Esophagus squamous epithelium (tissue), 5 donors: ENCODE measurements at places on chromosomes 6 and 20.

- DNase-seq: no peak
Measured at GRCh38 chr6:93394471-93394870, 24.9 kb downstream of the EPHA7 start.

- DNase-seq: no peak
Measured at GRCh38 chr6:110093981-110094380, 85.5 kb downstream of the WASF1 start.

DNA sequence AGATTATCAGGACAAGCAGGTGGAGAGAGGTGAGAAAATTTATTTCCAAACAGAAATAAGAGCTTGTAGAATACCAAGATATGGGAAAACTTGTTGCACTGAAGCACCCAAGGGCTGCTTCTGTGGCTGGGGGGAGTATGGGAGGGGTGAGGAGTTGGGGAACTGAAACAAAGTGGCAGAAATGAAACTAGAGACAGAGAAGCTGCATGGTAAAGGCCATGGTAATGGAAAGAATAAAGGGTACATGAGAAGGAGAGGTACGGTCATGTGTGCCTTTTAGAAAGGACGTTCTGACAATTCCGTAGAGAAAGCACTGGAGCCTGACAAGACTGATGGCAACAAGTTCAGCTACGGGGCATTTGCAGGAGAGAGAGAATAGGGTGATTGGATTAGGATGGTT, 51.6 kb upstream of the RIN2 start:
- no peak for DNase-seq

DNA sequence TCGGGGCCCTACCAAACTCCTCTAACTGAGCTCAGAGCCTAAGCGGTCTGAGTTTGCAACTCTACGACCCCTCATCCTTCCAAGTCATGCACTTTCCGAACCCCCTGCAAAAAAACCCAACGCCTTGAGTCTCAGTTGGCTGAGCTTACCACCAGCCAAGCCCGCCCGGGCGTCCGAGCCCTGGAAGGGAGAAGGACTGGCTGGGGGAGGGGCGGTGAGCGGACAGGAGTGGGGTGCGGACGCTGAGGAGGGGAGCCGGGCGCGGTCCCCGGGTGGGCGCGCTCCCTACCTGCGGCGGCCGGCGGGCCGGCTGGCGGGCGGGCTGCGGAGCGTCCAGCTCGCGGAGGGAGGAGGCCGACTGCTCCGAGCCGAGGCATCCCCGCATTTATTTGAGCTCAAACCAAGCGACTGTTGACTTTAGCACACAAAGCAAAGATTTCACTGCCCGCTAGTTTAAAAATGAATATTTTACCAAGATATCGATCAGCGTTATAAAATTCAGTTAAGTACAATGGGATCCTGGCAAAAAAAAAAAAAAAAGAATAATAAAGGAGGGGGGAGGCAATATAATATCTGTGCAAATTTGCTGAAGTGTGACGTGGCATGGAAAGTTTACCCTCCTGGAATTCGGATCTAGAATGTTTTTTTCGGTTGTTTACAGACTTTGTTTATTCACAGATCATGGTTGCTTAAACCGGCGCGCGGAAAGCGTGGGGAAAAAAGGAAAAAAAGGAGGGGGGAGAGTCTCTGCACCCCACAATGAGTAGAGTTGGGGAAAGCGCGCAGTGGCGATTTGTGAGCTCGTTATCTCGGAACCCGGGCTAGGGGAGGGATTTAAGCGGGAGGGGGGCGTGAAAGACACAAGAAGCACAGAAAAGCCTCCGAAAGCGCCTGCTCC, 5.9 kb downstream of the FOXA2 start:
- no peak for DNase-seq

DNA sequence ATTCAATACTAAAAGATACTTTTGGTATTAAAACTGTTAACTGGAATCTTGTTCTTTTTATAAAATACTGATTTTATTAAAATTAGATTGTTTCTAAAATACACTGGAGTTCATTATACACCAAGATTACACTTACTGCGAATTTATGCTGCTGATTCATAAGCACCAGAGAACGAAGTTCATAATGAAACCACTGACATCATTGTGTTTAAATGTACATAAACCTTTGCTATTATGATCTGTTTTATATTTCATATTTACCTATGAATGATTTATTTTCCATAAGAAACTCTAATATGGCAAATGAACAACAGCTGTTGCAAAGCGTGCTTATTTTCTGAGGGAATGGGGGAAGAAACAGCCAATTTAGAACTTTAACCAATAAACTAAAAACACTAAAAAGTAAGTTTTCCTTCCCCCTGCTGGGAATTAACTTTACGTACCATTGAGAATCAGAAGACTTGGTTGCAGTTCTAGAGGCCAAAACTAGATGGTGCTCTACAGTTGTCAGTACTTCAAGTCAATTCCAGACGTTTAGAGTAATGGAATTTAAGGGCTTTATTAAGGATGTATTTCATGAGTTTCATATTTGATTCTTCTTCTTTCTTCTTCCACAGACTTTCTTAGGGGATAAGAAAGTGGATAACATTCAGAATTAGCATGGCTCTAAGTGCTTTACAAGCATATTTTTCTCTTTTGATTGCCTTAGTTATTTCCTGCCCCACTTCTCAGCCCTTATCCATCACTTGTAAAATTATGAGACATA, 30.8 kb upstream of the COL19A1 start:
- no peak for DNase-seq

DNA sequence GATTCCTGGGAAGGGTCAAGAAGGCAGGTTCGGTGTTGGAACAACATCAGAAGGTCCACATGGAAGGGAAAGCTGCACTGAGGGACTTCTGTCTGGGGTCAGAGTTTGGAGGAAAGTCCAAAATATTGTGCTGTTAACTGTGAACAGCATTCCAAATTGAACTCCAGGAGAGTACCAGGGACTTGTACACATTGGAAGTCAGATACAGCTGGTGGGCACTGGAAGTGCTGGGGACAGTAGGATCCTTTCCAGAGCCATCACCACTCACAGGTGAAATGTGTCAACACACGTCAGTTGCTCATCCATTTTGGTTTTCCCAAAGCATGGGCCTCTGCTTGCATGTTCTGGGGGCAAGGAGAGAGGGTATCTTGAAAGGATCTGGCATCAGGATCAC, 18.6 kb downstream of the FOXO3 start:
- DNase-seq: no peak

DNA sequence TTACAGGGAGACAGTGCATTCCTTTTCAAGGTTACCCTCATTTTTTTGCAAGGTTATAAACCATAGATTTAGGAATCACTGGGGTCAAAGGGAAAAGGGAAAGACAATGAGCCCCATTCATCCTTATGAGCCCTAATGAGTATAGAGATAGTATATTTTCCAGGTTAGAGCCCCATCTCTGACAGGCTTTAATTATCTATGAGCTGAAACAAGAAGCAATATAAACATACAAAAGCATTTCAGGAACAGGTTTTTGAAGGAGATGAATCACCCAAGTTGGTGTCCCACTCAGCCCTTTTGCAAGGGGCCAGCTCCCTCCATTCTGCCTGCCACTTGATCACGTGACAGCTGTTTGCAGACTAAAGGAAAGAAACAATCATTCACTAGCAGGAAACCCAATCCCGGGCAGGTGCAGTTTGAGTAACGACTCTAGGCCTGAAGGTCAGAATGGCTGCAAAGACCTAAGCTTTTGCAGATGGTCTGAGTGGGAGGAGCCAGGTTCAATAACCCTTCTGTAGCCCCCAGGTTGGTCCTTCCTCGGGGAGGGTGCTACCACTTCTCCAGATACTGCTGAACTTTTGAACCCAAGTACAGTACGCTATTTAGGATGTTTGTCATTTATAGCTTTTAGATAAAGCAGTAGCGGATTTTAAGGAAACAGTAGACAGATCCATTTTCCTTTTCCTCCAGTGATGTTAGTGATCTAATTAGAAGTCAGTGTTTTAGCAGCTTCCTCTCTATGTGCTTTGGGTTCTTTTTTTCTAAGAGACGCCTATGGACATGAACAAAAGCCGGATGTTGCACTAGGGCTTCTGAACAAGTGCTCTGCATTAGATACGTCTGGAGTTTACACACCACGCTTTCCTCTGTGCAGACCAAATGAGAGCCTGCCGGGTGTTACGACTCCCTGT, 253.2 kb downstream of the SOX4 start:
- DNase-seq: no peak

DNA sequence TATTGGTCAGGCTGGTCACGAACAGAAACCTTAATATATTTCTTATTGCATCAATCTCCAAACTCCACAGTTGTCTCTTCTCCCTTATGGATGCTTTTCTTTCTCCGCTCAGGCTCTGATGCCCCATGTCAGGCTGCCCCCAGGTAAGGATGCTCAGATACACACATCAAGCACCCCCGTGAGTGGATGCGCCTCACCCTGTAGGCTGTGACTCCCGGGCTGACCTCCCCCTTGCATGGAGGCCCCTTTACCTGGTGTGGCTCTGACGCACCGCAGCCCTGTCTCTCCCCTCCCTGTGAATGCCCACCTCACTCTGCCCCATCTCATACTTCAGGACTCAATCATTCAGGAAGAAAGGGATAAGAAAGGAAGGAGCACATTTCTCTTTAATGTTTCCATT, 19.1 kb upstream of the RANBP9 start:
- no peak for DNase-seq

DNA sequence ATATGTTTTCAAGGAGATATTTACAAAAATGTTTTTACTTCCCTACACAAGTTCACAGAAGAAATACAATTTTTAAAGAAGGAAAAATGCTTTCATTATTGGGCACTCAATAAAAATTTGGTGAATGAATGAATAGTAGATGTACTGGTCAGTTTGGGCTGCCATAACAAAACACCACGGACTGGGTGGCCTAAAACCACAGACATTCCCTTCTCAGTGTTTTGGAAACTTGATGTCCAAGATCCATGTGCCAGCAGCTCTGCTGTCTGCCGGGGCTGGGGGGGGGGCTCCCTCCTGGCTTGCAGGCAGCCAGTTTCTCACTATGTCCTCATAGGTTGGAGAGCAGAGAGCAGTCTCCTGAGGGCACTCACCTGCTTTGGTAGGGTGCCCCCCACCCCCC, 62.0 kb downstream of the FAM120B start:
- DNase-seq: no peak

DNA sequence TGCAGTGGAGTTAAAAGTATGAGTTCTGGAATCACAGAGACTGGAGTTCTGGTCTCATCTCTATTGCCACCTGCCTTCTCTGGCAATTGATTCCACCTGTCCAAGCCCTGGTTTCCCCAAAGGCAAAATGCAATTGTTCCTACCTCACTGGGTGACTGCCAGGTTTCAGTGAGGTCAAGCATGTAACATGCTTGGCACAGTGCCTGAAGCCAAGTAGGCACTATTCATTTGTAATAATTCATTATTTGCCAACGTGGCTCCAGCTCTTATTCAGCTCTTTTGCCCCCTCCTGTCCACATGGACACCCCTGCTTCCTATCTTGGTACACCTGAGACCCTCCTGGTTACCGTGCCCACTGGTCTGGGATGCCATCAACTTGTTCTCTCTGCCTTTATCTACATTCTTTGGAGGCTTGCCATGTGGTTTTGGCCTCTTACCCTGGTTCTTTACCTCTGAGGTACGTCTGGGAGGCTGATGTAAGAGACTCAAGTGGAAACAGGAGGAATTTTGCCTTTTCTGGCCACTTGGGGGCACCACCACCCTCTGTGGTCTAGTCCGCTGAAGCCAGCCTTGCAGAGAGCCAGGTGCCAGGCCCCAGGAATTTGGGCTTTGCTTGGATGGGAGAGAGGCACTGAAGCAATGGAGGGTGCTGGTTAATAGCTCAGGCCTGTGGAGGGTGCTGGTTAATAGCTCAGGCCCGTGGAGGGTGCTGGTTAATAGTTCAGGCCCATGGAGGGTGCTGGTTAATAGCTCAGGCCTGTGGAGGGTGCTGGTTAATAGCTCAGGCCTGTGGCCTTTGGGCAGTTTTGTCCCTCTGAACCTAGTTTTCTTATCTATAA, 1.7 kb downstream of the KCNK15 start:
- no peak for DNase-seq

GRCh38 chr6:69973763-69974162, 107.4 kb downstream of the COL19A1 start:
- no peak for DNase-seq

GRCh38 chr20:14064333-14064732, 69.0 kb downstream of the MACROD2 start:
- DNase-seq: no peak

- no peak for DNase-seq
Measured at GRCh38 chr6:100235631-100236030, 229.1 kb downstream of the SIM1 start.

DNA sequence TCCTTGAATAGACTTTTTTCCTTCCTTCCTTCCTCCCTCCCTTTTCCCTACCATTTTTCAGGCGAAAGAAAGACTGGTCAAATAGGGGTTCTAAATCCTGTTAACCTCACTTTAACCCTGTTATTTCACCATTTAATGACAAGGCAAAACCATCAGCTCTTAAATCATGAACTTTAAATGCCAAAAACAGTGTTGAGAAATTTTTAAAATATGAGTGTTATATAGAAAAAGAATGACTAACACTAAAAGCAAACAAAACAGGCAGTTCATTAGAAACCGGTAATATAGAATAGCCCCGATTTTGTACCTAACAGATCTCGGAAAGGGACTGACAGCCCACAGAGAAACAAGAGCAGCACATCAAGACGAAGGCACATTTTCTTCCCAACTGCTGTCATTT, 57.4 kb upstream of the CEP85L start:
- no peak for DNase-seq

DNA sequence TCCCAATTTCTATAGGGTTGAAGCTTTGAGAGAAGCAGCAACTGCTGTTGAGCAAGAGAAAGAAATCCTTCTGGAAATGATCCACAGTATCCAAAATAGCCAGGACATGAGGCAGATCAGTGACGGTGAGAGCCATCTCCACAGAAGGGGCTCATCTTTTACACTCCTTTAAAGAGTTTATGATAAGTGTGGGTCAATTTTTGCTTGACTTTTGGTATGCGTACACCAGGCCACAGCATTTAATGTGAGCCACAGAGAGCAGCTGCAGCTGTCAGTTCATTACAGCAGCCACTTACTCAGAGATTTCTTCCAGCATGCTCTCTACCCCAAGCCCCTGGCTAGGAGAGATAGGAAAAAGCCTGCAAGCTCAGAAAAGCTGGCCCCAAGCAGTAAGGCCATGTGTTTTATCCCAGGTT, 9.9 kb downstream of the BAG2 start:
- no peak for DNase-seq

GRCh38 chr20:3334156-3334943, 73.1 kb downstream of the DNAAF9 start:
- no peak for DNase-seq

DNA sequence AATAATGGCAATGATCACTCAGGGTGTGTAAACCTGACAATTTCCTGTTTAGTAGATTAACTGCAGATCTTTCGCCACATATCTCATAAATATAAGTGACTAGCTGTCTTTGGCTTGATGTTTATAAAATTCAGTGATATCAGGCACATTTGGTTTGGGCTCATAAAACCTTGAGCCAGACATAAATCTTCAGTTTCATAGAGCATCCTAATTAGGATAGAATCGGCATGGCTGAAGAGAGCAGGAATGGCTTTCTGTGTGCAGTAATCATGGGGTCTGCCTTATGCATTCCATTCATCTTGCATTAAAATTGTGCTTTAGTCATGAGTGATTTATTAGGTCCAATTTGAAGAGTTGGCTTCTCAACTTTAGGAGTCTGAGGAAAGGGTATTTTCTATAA, 27.2 kb downstream of the AIG1 start:
- DNase-seq: no peak
